ENCODE measurements at places on chromosomes 3 and 15.

DNA sequence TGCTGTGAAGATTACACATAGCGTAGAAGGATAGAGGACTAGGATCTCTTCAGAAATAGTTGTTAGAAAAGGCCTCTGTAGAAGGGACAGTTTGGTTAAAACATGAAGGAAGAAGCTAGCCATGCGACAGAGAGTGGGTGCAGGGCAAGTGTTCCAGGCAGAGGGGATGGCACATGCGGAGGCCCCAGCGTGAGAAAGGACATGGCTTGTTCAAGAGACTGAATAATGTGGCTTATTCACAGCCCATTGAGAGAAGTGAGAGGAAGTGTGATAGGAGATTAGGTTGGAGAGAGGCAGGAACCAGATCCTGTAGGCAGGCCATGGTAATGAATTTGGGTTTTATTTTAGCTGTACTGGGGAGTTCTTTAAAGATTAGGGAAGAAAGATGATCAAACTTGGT, 56.4 kb downstream of the NEO1 start:
- DNase-seq: no peak
- H3K27me3 ChIP-seq: no peaks in the 10 kb centered on the region
- H3K27ac ChIP-seq: no peak overlapping the region
- no peaks in the 10 kb centered on the region for H3K4me1 ChIP-seq
- H3K4me3 ChIP-seq: no peak overlapping the region

GRCh38 chr3:16186565-16186964, 12.1 kb downstream of the GALNT15 start:
- no peak overlapping the region for H3K27ac ChIP-seq
- no peak for DNase-seq
- peaks cover 57% of the 10 kb centered on the region for H3K36me3 ChIP-seq
- H3K4me3 ChIP-seq: no peak overlapping the region
- no peaks in the 10 kb centered on the region for H3K27me3 ChIP-seq
- H3K4me1 ChIP-seq: no peaks in the 10 kb centered on the region

- no peak overlapping the region for H3K4me3 ChIP-seq
- H3K4me1 ChIP-seq: no peaks in the 10 kb centered on the region
- no peaks in the 10 kb centered on the region for H3K36me3 ChIP-seq
- DNase-seq: no peak
- no peak overlapping the region for H3K27ac ChIP-seq
Observed at GRCh38 chr3:189455009-189455408, 176.2 kb upstream of the TP63 start.

- H3K27ac ChIP-seq: no peak overlapping the region
- H3K27me3 ChIP-seq: no peaks in the 10 kb centered on the region
- H3K36me3 ChIP-seq: no peaks in the 10 kb centered on the region
- H3K4me3 ChIP-seq: no peak overlapping the region
- H3K4me1 ChIP-seq: peaks cover 15% of the 10 kb centered on the region
Observed at GRCh38 chr3:14429237-14429636, 26.8 kb downstream of the SLC6A6 start.

DNA sequence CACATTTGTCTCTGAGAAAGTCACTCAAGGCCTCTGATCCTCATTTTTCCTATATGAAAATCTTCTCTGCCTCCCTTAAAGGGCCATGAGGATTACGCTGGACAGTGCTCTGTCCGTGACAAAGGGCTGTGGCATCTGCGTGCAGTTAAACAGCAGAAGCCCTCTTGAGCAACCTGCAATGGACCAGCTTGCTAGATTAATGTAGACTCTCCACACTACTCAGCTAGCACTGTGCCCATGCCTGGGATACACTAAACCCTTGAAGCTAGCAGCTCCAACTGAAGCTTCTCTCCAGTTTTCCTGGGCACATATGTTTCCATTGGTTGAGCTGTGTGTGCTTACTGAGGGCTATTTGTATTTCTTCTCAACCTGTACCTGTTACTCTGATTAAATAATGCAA, 303.8 kb downstream of the RPLP1 start:
- DNase-seq: no peak
- no peaks in the 10 kb centered on the region for H3K4me1 ChIP-seq
- no peaks in the 10 kb centered on the region for H3K36me3 ChIP-seq
- H3K27me3 ChIP-seq: no peaks in the 10 kb centered on the region

DNA sequence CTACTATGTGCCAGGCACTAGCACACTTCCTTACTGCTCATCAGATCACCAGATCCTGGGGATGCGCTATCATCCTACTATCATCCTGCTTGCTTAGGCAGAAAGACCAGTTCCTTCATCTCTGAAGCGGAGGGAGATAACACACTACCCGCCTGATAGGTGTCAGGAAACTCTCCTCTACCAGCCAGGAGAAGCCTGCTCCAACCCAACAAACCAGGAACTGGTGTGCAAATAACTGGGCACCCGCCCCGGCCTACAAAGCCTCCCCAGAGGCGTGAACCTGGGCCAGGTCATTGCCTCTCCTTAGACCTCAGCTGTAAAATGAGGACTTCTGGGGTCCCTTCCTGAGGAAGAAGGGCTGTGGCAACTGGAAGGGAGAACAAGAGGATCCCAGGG, 61.5 kb downstream of the HOMER2 start:
- no peaks in the 10 kb centered on the region for H3K36me3 ChIP-seq
- no peak for DNase-seq
- H3K4me3 ChIP-seq: no peak overlapping the region

- H3K27ac ChIP-seq: peak overlapping the region; percentile 1
- H3K36me3 ChIP-seq: no peaks in the 10 kb centered on the region
- no peaks in the 10 kb centered on the region for H3K27me3 ChIP-seq
- peak; percentile 21 for DNase-seq
- H3K4me3 ChIP-seq: no peak overlapping the region
Observed at GRCh38 chr3:14524920-14525660, 15.1 kb downstream of the GRIP2 start.

- H3K27ac ChIP-seq: no peak overlapping the region
- no peak for DNase-seq
- H3K4me1 ChIP-seq: no peaks in the 10 kb centered on the region
- no peaks in the 10 kb centered on the region for H3K27me3 ChIP-seq
- no peaks in the 10 kb centered on the region for H3K36me3 ChIP-seq
- H3K4me3 ChIP-seq: no peak overlapping the region
Observed at GRCh38 chr15:61479613-61480012, 250.5 kb upstream of the RORA start.

- H3K4me3 ChIP-seq: no peak overlapping the region
- no peaks in the 10 kb centered on the region for H3K4me1 ChIP-seq
- H3K27me3 ChIP-seq: no peaks in the 10 kb centered on the region
- H3K27ac ChIP-seq: no peak overlapping the region
- H3K36me3 ChIP-seq: peaks cover 44% of the 10 kb centered on the region
- DNase-seq: no peak
Observed at GRCh38 chr3:30667280-30667651, 60.9 kb downstream of the TGFBR2 start.

DNA sequence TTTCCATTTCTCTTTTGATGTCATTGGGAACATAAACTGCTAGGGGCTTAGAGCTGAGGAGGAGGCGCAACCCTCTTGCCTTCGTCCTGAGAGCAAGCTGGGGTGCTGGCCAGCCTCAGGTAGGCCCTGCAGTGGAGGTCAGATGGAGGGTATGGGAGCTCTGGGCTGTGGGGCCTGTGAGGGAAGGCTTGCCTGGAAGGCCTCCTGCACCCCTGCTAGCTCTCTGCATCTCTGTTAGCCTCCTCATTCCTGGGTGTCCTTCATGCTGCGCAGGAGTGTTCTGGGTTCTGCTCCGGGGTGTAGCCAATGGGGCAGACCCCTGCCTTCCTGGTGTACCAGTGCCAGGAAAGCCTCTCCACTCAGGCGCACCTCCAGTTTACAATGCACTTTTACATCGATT, 11.8 kb downstream of the GP5 start:
- no peak overlapping the region for H3K27ac ChIP-seq
- H3K4me1 ChIP-seq: no peaks in the 10 kb centered on the region
- H3K27me3 ChIP-seq: no peaks in the 10 kb centered on the region
- H3K4me3 ChIP-seq: no peak overlapping the region

DNA sequence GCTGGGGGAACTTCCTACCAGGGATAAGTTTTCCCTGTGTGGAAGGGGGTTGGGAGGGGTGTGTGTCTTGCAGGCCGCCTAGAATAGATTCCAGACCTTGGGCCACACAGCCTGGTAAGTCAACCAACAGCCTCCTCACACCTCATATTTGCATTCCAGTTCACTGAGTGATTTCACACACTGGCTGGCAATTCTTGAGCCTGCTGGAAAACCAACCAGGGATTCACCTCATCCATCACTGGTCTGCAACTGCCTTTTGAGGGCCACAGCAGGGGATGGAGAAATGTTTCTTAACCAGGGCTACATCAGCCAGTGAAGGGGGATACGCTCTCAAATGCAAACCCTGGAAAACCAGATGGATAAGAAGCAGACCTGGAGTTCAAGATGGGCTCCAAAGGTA, 2.0 kb downstream of the FSTL1 start:
- H3K4me3 ChIP-seq: peak overlapping the region; percentile 94
- H3K27ac ChIP-seq: peak overlapping the region; percentile 99
- no peaks in the 10 kb centered on the region for H3K27me3 ChIP-seq
- peaks cover 42% of the 10 kb centered on the region for H3K4me1 ChIP-seq
- H3K36me3 ChIP-seq: no peaks in the 10 kb centered on the region
- DNase-seq: no peak

DNA sequence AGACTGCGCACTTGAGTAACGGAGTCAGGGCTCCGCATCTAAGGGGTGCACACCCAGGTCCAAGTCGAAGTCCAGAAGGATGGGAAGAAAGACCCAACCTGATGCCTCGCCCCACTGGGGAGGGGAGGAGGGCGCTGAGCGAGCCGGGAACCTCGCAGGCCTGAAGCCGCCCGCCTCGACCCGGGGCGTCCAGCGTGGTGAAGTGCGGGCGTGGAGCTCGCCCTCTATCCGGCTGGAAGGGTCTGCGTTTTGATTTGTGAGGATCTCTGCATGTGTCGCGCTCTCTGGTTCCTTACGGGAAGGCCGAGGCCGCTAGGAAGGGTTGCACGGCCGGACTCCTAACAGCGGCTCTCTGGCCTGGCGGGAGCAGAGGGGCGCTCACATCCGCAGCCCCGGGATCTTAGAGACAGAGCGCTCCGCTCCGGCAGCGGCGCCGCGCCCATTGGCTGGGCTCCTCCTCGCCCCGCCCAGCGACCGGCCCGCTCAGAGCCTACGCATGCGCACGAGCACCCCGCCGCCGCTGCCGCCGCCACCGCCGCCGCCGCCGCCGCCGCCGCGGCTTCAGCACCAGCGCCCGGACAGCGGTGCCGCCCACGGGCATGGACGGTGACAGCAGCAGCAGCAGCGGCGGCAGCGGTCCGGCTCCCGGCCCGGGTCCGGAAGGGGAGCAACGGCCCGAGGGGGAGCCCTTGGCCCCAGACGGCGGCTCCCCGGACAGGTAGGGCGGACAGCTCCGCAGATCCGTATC, at the start of gene DISP2:
Gene DISP2, plus strand, starts transcription at position 497 of the 748 bp plus-strand sequence. Its CDS starts 103 bp downstream, at position 600.
- no peaks in the 10 kb centered on the region for H3K36me3 ChIP-seq
- no peak for DNase-seq
- H3K4me3 ChIP-seq: peak within 1 kb of the TSS; percentile 73
- H3K4me1 ChIP-seq: peaks cover 7% of the 10 kb centered on the region
- H3K27me3 ChIP-seq: no peaks in the 10 kb centered on the region
- H3K27ac ChIP-seq: no peak within 1 kb of the TSS

DNA sequence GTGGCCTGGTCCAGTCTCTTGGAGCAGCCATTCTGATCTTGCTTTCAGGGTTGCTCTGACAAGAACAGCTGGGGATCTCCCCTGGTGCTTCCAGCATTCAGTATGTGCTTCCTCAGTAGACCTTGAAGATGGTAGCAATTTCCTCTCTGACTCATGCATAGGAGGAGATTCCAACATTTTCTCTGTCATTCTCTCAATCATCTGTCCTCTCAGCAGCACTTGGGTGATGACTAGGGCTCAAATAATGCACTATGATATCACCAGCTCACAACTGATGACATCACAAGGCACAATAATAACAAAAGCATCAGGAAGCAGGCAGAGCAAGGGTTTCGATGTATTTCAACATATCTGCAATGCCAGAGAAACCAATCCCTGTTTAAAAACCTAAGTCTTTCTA, 52.7 kb downstream of the NFKBIZ start:
- H3K4me3 ChIP-seq: no peak overlapping the region
- no peak for DNase-seq
- H3K4me1 ChIP-seq: no peaks in the 10 kb centered on the region
- H3K27ac ChIP-seq: no peak overlapping the region
- H3K36me3 ChIP-seq: no peaks in the 10 kb centered on the region

GRCh38 chr15:51736751-51737521, 519 bp downstream of the LYSMD2 start:
- peak overlapping the region; percentile 82 for H3K27ac ChIP-seq
- H3K4me1 ChIP-seq: no peaks in the 10 kb centered on the region
- peak overlapping the region; percentile 92 for H3K4me3 ChIP-seq
- no peaks in the 10 kb centered on the region for H3K36me3 ChIP-seq
- DNase-seq: no peak
- no peaks in the 10 kb centered on the region for H3K27me3 ChIP-seq
